Activated CD8-positive, alpha-beta memory T cell treated with anti-CD3 and anti-CD28 coated beads for 24 hours (primary cell): ENCODE measurements at places on chromosomes 2 and 18.

DNA sequence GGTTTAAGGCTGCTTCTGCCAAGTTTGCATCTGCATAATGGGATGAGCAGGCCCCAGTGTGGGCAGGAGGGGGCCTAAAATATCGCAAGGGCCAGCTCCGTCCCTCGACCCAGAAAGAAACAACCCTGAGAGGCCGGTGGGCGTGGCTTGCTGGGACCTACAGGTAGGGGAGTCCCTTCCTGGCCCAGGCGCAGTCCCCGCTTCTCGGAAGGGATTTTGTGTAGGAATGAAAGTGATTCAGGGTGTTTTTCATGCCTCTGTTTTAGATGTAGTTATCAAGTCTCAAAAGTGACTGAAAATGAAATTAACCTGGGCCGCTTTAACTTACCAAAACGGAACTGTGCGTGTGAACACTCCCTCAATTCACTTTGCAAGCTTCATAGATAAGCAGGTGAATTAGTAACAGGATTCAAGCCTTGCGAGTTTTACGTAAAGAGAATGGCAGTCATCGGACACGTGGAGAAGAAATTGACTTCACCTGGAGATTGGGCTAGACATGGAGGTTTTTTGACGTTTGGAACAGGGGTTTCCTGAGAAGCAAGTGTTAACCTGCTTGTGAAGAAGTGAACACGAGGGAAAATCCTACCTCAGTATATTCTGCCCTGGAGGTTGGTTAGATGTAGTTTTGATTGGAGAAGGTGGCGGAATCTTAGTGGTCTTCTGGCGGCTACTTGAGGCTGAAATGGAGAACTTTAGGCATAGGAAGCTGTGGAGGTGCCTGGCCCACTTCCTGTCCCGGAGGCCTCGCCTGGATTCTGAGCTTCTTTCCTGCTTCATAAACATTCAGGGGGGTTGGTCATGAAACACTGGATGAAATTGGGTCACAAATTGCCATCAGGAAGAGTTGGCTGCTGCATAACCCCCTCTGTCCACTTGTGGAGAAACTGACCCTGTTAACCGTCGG lies 1.7 kb downstream of the NCK2 start:
- peak; percentile 93 for DNase-seq

DNA sequence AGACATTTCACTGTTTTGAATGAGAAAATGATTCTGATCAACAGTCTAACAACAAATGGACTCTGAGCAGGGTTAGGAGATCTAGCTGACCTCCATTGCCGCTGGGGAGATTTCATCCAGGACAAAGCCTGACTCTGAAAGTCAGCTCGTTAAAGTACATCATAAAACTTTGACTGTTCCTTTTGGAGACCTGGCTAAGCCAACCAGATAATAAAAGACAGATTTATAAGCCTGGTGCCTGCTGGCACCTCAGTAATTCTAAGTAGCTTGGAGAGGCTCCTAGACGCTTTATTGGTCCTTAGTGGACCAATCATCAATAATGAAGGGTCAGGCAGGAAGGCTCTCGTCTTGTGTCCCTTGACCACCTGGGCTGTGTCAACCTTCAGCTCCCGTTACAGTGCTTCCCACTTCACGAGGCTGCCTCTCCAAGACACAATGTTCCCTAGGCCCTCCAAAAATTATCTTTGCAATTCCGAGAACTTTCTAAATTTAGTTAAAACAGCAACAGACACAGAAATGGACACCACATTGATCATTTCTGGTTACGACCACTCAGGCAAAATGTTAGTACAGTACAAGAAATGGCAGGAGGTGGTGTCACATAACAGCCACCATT lies 47.9 kb upstream of the PMAIP1 start:
- no peak for DNase-seq

DNA sequence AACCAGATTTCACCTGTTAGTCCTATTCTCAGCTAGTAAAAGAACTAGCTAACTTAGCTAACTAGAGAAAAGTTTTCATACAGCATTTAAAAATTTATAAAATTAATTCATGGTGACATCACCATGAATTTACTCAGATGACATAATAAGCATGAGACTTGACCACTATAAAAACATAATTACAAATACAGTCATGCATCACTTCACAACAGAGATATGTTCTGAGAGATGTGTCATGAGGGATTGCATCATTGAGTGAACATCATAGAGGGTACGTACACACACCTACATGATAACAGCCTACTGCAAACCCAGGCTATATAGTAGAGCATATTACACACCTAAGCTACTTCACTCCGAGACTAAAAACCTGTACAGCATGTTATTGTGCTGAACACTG lies 481.3 kb upstream of the CHAC2 start:
- no peak for DNase-seq

DNA sequence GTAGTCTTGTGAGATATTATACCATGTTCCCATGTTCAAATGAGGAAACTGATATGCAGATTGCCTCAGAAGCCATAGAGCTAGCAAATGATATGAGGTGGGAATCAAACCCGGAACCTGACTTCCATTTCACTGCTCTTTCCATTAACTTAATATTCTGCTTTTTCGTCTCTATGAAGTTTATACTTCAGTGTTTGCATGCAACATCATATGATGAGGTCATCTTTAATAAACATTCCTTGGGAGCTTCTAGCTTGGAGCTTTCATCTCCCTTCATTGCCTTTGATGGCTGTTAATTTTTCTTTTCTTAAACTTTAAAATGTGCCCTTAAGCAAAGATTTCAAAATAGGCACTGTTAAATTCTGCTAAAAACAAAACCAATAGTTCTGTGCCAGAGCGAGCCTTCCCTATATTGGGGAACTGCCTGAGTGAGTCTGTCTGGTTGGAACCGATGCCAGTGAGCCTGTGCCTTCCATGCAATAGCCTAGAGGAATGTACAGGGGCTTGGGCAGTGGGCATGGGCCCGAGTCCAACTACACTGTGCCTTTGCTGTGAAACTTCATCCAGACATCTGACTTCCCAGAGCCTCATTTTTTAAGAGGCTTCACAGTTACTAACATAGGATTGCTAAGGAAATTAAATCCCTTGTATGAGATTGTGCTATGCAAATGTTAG lies 91.1 kb upstream of the TMEM200C start:
- DNase-seq: no peak
